ENCODE measurements at places on chromosomes 2 and 18. TPM values are rescaled to one million over a fixed set of nuclear protein-coding genes. Genes with fewer than 3 reads are reported as not detected.

Gene TMEM214
- total RNA-seq = 72.5 TPM

Gene ZSWIM2
- not detected for total RNA-seq

Gene IL1F10
- not detected for total RNA-seq

Gene RBM45
- 11.1 TPM for total RNA-seq

Gene CD8B
- total RNA-seq = not detected

Gene TTN
- under 0.01 TPM for total RNA-seq

Gene FAM124B
- total RNA-seq = not detected

Gene SCN1A
- total RNA-seq = not detected

Gene PLCD4
- 0.59 TPM for total RNA-seq

Gene SP5
- total RNA-seq = not detected

Gene SERPINB4
- total RNA-seq = 0.14 TPM

Gene PEX13
- total RNA-seq = 15.0 TPM

Gene CYP27C1
- 4.9 TPM for total RNA-seq

Gene TSPYL6
- total RNA-seq = not detected

Gene CCDC178
- not detected for total RNA-seq

Gene CCL20
- total RNA-seq = 7.7 TPM

Gene REG3G
- total RNA-seq = not detected

Gene ACVR2A
- 3.4 TPM for total RNA-seq

Gene TWIST2
- 15.4 TPM for total RNA-seq

Gene ANKRD53
- total RNA-seq = 0.11 TPM

Gene ADD2
- 28.7 TPM for total RNA-seq

Gene KLHL14
- not detected for total RNA-seq

Gene PDE6D
- 23.4 TPM for total RNA-seq

Gene GCFC2
- total RNA-seq = 18.9 TPM

Gene GALNT3
- total RNA-seq = not detected

Gene ASB3
- 13.8 TPM for total RNA-seq

Gene IL36B
- 0.09 TPM for total RNA-seq

Gene GPR35
- total RNA-seq = 0.97 TPM

Gene PASK
- 8.7 TPM for total RNA-seq

Gene OLA1
- total RNA-seq = 130 TPM

Gene TTLL4
- 29.3 TPM for total RNA-seq

Gene LOXHD1
- total RNA-seq = not detected

Gene IGFBP2
- total RNA-seq = 88.0 TPM

Gene ALK
- not detected for total RNA-seq

Gene LIMS3
- total RNA-seq = not detected

Gene BOLL
- not detected for total RNA-seq

Gene EML6
- total RNA-seq = 1.0 TPM

Gene ANKRD62
- not detected for total RNA-seq

Gene FBLN7
- 0.74 TPM for total RNA-seq

Gene CDH2
- 32.4 TPM for total RNA-seq

Gene SIX3
- 0.58 TPM for total RNA-seq

Gene RTKN
- total RNA-seq = 29.6 TPM

Gene SH3RF3
- total RNA-seq = 0.40 TPM

Gene C1GALT1C1L
- 1.7 TPM for total RNA-seq

Gene CARF
- total RNA-seq = 1.4 TPM

Gene TLX2
- 0.44 TPM for total RNA-seq

Gene TOGARAM2
- total RNA-seq = 0.23 TPM

Gene LYG2
- total RNA-seq = not detected
